Stimulated activated CD8-positive, alpha-beta memory T cell treated with anti-CD3 and anti-CD28 coated beads, Interleukin-4, amount 100 ng/mL, for 4 hours (primary cell): ENCODE measurements at places on chromosomes 12 and 14.

DNA sequence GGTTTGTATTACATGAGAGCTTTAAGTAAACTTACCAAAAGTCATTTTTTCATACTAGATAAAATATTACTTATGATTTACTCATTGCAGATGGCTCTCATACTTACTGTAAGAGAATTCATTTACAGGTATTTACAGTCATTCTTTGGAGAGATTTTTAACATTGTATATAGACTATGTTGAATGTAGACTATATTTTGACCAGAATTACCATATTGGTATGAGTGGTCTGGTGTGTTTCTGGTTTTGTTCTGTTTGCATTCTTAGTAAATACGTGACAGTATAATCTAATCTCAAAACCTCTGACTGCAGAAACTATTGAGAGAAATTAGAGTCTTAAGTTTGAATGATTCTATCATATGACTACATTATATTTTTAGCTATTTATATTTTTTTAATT is 91.1 kb downstream of the USP15 start:
- DNase-seq: no peak

- DNase-seq: no peak
Observed at GRCh38 chr12:79769189-79769859, 78.6 kb upstream of the PAWR start.

GRCh38 chr12:101745481-101745880 is 6.2 kb upstream of the SYCP3 start:
- DNase-seq: no peak

- no peak for DNase-seq
Observed at GRCh38 chr12:130117701-130118100, 44.6 kb upstream of the FZD10 start.

- no peak for DNase-seq
Observed at GRCh38 chr12:113197518-113198077, 12.1 kb downstream of the RITA1 start.

- no peak for DNase-seq
Observed at GRCh38 chr12:104095289-104095688, 31.0 kb downstream of the HCFC2 start.

GRCh38 chr14:106530423-106531107 is 1004.2 kb downstream of the TMEM121 start:
- DNase-seq: no peak

DNA sequence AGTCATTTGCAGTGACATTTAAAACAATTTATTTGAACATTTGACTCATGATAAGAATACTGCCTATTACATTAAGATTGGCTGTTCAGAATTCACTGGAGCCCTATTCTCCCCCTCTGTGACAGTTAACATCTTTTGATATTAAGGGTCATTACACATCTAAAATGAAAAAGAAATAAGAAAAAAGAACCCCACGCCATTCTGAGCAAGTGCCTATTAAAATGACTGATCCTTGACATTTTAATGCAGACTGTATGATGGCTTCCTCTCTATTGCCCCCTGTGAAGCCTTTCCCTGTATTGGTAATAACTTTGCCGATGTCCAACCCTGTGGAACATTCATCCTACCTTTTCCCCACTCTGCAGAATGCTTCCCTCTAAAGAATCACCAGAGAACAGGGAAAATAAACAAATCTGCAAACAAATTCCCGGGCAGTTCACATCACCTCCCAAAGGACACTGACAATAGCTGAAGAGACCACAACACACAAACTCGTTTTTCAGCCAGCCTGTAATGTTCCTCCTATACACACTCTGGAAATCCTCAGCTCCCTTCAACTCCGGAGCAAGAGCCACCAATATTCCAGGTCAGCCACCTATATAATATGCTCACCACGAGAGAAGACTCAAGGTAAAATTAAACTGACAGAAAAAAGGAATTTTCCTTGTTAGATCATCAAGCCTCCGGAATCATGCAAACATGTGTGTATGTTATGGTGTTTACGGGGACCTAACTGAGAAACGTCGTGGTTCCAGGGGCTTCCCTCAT is 2.1 kb downstream of the NIN start:
- no peak for DNase-seq

- no peak for DNase-seq
Observed at GRCh38 chr14:77965919-77966435, 166.1 kb downstream of the ADCK1 start.

GRCh38 chr12:64707926-64708325 is 51.3 kb downstream of the GNS start:
- DNase-seq: no peak

GRCh38 chr12:124513297-124513867 is 54.0 kb downstream of the NCOR2 start:
- no peak for DNase-seq

- no peak for DNase-seq
Observed at GRCh38 chr14:70571139-70571538, 29.3 kb downstream of the MED6 start.

DNA sequence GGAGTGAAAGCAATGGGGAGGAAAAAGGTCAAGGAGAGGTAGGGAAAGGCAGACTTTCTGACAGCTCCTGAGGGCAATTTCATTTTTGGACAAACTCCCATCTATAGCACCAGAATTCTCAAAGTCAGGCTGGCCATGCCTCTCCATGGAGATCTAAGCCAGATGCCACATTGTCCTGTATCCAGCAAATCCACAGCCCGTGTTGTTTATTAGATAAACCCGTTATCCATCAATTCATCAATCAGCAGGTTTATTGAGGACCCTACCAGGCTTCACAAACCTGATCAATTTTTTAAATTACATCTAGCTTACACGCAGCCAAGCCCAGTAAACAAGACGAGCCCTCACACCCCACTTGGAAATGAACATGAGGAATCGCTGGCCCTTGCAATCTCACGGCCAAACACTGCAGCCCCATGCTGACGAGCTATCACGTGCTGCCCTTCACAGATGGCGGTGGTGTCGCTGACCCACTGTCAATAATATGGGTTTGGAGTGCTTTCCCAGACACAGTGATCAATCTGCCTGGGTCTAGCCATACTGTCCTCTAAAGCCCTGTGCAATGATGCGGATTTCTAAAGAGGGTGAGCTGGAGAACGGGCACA is 332.9 kb downstream of the DPF3 start:
- DNase-seq: no peak

DNA sequence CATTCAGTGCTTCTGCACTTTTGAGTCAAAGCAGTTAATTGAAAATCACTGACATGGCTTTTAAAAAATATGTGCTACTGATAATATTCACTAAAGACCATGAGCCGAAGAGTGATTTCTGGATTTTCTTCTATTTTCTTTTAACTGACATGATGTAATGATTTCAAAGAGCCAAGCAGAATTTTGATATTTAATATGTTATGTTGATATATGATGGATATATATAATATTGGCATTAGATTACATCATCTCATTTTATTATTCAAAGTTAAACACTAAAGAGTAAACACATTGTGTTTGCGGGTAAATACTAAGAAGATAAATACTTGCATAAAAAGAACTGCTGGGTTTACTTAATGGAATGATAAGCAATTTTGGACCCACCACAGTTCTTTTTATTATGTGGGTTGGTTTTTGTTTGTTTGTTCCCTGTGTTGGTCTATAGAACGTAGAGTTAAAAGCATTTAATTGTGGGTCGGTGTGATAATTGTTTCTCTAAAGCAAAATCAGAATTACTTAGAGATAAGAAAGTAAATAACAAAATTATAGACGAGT is 692 bp downstream of the SPIC start:
- no peak for DNase-seq

DNA sequence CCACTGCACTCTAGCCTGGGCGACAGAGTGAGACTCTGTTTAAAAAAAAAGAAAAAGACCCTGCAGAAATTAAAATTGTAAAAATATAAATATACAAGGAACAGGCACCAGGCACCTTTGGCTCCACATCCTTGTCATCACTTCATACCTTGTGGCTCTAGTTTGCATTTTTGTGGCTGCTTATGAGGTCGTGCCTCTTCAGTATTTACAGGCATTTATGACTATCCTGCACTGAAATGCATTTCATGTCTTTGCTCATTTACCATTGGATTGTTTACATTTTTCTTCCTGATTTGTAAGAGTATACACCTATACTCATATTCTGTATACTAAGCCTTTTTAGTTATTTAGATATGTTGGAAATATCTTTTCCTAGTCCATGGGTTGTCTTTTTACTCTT is 20.1 kb downstream of the BICD1 start:
- no peak for DNase-seq

DNA sequence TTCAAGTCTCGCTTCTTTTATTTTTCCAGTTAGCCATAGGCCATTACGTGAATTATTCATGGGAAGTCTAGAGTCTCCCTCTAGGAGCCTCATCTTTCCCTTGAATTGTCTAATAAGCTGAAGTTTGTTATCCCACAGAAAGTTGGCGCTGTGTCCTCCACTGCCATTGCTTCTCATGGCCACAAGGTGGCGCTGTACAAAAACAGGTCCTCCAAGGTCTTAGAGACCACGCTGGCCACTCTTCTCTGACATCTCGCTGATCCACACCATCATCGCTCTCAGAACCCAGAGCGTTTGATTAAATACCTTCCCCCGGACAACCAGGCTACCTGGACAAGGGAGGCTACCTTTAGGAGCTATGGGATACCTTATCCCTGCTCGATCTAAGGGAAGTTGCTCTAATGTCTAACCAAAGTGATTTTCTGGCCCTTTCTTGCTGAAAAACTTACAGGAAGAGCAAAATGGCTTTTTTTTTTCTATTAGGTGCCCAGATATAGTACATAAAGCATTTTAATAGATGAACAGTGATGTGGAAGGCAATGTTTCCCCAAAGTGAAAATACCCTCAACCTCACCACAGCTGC is 110.0 kb downstream of the CCDC60 start:
- DNase-seq: no peak

- no peak for DNase-seq
Observed at GRCh38 chr12:23670684-23671083, 278.8 kb downstream of the SOX5 start.

DNA sequence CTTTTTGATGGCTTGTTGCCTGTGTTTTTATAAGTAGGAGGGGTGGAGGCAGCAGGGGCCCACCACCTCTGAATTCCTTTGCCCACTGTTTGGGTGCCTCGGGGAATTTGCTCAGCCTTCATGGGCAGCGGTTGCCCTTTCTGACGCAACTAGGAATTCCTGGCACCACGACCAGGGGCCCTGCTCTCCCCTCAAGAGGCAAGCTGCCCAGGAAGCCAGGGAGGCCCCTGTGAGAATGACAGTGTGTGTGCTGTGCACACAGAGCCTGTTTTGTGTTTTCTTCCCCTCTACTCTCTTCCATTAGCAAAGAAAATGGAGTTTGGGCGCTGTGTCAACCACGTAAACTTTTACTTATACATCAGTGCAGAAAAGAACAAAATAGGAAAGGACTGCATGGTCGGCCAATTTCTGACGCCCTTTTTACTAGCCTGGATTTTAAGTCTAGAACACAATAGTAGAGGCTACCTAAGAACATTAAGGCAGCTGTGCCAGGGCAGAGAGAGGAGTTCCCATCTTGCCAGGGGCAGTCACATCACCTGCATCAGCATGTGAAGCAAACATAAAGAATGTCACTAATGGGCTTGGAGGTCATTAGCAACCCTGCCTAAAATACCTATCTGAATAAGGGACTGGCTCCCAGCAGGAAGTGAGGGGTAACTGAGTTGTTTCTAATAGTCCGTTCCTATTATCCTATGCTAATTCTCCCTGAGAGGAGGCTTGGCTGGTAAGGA is 17.9 kb upstream of the PTGR2 start:
- DNase-seq: no peak

DNA sequence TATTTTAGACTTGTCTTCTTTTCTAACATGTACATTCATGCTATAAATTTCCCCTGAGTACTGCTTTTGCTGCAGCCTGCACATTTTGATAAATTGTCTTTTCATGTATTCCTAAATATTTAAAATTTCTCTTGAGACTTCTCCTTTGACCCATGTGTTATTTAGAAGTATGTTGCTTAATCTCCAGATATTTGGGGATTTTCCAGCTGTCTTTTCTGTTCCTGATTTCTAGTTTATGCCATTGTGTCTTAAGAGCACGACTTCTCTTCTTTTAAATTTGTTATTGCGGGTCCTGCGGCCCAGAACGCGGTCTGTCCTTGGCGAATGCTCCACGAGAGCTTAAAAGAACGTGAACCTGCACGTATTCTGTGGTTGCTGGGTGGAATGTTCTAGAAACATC is 136.4 kb downstream of the KIF26A start:
- no peak for DNase-seq

- no peak for DNase-seq
Observed at GRCh38 chr12:43206396-43206795, 345.6 kb downstream of the ADAMTS20 start.

DNA sequence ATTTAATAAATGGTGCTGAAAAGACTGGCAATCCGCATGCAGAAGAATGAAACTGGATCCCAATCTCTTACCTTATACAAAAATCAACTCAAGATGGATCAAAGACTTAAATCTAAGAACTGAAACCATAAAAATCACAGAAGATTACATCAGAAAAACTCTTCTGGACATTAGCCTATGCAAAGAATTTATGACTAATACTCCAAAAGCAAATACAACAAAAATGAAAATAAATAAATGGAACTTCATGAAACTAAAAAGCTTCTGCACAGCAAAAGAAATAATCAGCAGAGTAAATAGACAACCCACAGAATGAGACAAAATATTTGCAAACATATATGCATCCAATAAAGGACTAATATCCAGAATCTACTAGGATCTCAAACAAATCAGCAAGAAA is 14.3 kb upstream of the CLEC1A start:
- DNase-seq: no peak

DNA sequence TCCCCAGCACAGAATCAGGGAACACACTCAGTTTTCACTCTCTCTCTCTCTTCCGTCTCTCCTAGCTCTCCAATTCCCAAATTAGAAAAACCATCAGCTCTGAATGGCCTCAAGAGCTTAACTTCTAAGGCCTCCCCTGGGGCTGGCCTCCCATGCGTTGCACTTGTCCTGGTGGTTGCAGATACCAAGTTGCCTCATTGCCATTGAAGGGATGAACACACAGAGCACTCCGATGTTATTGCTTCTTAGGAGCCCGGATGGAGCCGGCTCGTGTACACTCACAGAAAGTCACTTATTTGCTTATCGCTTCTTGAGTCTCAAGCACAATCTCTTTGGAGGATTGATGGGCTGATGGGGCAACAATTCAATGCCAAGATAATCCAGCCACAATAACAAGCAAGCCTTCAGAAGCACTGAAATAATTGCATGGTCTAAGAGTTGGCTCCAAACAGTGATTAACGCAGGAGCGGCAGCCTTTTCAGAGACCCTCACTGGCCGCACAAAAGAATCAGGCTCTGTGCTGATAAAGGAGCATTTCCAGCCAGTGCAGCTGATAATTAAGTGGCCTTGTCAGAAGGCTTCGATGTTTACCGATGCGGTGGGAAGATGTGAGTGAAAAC is 175.8 kb upstream of the TMEM132C start:
- DNase-seq: no peak

DNA sequence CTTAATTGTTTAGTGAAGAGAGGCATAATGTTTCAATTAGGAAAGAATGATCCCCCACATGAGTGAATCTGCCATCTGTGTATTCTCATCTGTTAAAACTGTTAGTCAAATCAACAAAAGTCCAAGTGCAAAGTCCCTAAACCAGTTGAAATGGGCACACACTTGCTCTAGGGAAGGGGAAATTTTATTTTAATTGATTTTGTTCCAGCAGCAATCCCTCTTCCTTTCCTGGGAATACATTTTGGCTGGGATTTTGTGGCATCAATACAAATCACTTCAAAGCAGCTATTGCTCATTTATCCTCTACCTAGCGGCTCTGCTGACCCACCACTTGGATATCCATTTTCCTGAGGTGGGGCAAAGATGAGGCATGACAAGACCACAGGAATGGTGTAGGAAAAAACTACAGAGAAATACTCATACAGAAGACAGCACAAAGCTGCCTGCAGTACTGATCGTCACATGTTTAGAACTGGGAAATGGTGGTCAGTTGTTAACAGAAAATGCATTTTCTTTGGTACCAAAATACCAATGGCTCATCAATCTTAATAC is 9.8 kb upstream of the SSTR1 start:
- DNase-seq: no peak
